Trophoblast cell (in vitro differentiated cells and primary cell): ENCODE measurements at places on chromosomes 2 and 18.
A peak's percentile ranks its signal among the peaks of the same experiment; 100 is the strongest.

DNA sequence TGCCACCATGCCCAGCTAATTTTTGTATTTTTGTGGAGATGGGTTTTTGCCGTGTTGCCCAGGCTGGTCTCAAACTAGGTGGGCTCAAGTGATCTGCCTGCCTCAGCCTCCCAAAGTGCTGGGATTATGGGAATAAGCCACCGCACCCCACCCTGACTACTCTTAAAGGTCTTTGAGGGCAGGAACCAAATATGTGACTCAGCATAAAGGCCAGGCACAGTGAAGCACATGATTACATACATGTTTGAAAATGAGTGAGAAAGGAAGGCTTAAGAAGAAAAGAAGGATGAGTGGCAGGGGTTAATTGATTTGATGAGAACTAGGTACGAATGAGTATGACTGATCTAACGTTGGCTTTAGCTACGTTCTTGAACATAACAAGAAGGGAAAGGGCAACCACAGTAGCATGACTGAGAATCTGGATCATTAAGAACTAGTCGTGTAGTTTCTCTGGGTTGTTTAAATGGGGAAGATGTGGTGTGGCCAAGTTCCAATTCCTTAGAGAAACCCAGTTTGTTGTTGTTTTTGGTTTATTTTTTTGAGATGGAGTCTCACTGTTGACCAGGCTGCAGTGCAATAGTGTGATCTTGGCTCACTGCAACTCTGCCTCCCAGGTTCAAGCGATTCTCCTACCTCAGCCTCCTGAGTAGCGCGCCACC is 6.8 kb downstream of the RESP18 start:
- DNase-seq = no peak

DNA sequence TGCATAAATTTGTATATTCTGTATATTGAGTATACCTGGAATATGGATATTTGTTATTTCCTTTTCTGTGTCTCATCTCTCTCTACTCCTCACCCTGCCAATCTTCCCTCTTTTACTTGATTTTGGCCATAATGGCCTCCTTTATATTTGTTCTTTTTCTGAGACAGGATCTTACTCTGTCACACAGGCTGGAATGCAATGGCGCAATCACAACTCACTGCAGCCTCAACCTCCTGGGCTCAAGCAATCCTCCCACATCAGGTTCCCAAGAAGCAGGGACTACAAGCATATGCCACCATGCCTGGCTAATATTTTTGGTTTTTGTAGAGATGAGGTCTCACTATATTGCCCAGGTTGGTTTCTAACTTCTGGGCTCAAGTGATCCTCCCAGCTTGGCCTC is 30.5 kb downstream of the PREPL start:
- DNase-seq = peak; percentile 26

- no peak for DNase-seq
Observed at GRCh38 chr2:60505240-60505879, 48.1 kb downstream of the BCL11A start.

DNA sequence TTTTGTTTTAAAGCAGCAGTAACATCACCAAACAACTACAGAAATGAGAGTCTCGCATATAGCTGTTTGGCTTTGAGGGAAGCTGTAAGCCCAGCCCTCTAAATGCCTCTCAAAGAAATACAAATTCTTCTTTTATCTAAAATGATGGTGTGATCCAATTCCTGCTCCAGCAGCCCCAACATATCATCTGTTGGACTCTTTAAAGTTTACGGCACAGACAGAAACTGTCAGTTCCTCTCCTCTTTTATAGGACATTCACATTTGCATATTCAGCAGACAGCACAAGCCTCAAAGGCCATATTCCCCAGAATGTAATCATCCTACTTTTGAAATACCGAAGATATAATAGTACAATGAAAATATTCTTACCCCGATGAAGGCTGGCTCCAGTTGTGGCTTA is 216.9 kb upstream of the REV1 start:
- DNase-seq = no peak

DNA sequence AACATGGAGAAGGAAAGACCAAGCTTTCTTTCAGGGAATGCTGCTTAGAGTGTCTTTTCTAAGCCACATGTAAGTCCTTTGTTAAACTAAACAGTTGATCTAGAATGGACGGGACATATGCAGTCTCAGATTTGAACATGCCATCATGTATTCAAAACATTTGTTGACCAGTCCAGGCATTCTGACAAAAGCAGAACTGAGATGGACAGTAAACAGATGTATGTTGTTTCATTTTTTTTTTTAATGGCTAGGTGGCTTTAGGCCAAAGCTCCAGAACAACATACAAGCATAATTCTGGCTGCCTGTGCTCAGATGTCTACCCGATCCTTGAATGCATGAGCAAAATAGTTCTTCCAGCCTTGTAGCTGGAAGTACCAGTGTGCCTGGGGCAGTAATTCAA is 1211.4 kb upstream of the FAM98A start:
- no peak for DNase-seq

- no peak for DNase-seq
Observed at GRCh38 chr2:189685540-189686229, 11.2 kb downstream of the ANKAR start.

- no peak for DNase-seq
Observed at GRCh38 chr2:233142355-233142897, 82.3 kb downstream of the INPP5D start.

DNA sequence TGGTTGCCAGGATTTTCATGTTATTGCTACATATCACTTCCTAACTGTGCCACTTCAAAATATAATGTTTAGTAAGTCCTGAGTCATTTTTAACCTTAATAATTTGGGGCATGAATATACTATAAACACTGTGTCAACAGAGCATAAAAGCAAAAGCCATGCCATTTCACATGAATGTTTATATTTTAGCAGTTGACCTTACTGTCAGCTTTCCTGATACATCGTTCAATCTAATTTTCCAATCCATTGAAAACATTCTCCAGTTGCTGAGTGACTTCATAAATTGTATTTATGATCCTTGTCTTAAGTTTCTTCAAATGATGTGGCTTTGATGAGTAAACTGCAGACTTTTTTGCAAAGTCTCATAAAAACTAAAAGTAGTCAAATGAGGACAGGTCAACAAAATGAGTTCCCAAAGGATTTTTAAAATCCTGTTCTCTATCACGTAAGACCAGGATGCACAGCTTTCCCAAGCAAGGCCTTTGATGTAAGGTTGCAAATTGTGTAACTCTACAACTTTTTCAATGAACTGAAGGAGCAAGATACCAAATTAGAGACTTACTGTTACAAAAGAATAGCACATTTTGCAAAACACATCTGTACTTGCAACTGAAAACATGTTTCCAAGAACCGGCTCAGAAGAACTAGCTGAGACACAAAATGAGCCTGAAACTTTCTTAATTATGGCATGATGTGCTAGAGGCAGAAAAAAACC is 117.7 kb downstream of the SATB2 start:
- DNase-seq = no peak

DNA sequence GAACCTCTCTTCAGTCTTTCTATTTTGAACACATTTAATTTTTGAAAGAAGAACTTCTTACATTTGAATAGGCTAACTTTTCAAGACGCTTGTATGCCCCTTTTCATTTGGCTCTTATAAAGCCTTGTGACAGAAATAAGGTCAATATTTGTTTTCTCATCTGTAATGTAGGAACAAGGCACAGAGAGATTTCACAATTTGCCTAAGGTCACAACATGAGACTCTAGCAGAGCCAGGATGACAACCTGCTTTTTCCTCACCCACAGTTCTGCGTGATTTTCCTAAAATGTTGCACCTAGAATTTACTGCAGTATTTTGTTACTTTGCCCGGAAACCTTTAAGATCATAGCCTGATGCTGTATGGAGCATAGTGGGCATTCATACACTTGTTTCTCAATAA is 67.4 kb downstream of the TXNL1 start:
- no peak for DNase-seq

- no peak for DNase-seq
Observed at GRCh38 chr2:24181849-24182248, 7.0 kb downstream of the FAM228A start.

DNA sequence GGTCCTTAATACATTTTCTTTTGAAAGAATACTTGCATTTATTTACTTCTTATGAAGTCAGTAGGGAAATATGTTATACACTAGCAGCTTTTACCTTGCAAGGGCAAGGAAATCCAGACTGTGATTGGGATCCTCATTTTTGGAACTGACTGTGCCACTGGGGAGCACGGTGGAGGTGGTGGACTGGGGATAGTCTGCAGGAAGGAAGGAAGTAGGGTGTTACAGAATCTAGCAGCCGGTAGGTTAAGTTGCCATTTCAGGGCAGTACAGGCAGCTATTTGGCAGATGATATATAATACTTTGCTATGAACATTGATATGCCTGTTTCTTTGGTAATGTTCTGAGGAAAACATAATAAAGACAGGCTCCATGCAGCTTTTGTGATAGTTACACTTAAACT is 238.3 kb downstream of the PHLPP1 start:
- DNase-seq = no peak

DNA sequence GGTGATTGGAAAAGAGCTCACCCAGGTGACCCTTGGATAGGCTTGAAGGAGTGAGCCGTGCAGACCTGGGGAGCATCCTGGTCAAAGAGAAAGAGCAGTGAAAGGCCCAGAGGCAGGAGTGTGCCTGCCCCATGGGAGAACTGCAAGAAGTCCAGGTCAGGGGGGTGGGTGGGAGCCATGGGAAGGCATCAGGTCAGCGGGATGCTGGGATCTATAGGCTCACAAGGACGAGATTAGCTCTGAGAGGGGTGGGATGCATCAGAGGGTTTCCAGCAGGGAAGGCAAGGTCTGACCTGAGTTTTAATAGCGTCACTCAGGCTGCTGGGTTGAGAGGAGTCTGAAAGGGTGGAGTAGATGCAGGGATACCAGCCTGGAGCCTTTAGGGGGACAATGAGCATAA is 158.6 kb downstream of the SMAD7 start:
- no peak for DNase-seq

GRCh38 chr18:14971461-14972185 is 223.7 kb downstream of the ANKRD30B start:
- DNase-seq = no peak

DNA sequence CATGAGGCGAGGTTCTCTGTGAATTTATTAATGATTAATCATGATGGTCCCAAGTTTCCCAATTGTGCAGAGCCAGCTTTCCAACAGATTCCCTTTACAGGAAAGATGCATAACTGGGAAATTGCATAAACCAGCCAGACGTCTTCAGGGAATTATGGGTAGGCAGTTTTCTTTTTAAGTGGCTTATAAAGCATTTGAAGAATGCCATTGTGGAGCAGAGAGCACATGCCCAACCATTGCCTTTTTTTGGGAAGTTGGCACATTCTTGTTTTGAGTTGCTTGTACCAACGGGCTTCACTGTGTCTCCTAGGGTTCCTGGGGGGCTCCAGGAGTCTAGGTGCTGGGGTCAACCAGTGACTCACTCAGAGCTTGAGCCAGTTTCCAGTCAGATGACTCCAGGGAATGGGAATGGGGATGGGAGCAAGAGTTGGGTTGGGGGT is 231.7 kb upstream of the FOSL2 start:
- peak; percentile 54 for DNase-seq

GRCh38 chr2:20051532-20052228 is at the start of gene LAPTM4A:
Gene LAPTM4A, minus strand, starts transcription at chr2:20051628. Its CDS starts 108 bp downstream, at chr2:20051520.
- DNase-seq = peak; percentile 100

DNA sequence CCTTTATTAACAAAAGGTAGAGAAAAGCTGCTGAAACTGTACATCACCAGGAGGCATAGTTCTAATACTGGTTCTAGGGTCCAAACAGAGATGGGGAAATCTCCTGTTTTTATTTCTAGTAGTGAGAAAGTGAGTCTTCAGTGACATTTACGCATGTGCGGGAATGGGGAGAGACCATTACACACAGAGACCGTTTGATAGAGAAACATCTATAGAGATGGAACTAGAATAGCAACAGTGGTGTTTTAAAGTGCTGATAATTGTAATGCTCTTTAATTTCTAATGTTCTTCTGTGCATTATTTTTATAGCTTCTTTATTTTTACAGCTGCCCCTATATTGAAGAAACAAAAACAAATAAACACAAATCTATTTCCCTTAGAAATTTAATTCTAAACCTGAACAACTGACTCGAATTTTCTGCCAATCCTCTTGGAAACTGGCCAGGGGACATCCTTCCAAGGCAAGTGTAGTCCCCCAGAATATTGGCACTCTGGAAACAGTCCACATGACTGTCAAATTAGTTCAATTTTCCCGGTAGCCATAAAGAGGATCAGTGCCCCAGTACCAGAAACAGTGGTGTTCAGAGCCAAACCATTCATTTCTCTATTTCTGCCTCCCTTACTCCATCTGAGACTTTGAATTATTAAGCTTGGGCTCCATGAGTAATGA is 260.9 kb downstream of the ICOS start:
- DNase-seq = no peak

DNA sequence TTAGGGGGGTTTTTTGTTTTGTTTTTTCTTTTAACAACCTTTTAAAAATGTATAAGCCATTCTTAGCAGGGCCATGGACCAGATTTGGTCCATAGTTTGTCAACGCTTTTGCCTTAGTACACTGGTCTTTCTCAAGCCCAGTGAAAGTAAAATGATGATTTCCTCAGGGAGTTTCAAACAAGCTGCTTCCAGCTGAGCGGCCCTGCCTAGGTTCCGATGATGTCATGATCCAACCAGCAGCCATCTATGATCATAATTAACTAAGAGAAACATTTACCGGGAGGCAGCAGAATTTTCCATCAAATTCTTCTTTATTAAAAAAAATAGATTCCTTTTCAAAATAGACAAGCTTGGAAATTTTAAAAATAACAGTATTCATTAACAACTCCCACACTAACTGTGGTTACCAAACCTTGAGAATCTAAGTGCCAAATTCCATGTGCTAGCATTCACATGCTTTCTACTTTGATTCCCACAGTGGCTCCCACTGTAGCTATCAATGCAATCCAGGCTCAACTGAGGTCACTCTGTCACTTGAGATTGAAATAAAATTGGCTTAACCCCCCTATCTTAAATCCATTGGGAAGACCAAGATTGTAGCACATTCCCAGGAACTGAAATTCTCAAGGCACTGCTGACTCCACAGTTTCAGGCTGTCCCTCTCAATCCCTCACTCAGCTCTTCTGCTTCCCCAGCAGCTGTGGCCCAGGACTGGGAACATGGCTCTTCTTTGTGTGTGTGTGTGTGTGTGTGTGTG is 148.9 kb downstream of the RNF152 start:
- DNase-seq = no peak

GRCh38 chr2:105215586-105216192 is 25.9 kb upstream of the GPR45 start:
- DNase-seq = no peak

DNA sequence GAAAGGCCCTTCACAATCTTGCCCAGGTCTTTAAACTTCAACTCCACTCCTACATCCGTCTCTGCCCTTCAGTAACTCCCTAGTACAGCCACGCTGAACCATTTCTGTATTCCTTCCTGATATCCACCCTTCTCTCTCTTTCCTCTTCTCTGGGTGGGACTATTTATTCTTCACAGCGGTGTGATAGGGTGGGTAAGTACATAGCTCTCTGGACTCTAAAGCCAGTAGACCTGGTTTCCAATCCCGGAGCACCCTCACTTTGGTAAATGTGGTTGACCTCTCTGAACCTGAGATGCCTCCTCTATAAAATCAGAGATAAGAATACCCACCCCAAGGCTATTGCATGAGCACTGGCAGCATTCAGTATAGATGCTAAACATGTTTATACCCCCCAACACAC is 86.7 kb downstream of the ATL2 start:
- no peak for DNase-seq

- no peak for DNase-seq
Observed at GRCh38 chr2:184692141-184692734, 93.9 kb downstream of the ZNF804A start.

GRCh38 chr2:17252258-17252657 is 266.0 kb downstream of the RAD51AP2 start:
- no peak for DNase-seq

- DNase-seq = no peak
Observed at GRCh38 chr2:68501768-68502167, 34.4 kb downstream of the APLF start.

- DNase-seq = no peak
Observed at GRCh38 chr2:197360744-197361156, 50.2 kb upstream of the ANKRD44 start.
